ENCODE measurements at places on chromosomes 16 and 17. TPM values are rescaled to one million over a fixed set of nuclear protein-coding genes. Genes with fewer than 3 reads are reported as not detected.

DNA sequence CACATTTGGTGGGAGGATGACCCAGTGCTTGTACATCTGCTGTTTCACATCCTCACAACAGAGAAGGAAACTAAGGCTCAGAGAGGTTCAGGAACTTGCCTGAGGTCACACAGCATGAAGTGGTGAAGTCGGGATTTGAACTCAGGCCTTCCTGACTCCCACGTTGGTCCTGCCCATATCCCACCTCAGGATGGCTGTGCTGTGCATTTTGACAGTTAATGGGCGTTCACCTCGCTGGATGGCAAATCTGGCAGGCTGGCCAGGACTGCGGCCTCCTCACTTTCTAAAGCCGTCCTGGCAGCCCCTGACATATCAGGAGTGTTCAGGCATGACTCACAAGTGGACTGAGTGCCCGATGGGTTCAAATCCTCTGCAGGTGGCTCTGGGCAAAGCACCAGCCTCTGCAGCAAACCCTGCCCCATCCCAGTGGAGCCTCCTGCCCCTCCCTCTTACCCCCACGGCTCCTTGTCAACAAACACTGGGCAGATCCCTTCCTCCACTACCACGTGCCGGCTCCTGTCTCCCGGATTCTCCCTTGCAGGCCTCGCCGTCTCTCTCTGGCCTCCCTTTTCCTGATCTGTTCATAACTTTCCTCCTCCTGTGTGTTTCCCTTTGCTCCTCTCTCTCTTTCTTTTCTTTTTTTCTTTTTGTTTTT lies 29.2 kb downstream of the SOCS3 start:
- H3K36me3 ChIP-seq = no peaks in the 10 kb centered on the region
- peaks cover 26% of the 10 kb centered on the region for H3K4me1 ChIP-seq
- no peaks in the 10 kb centered on the region for H3K27me3 ChIP-seq
- peak; percentile 64 for DNase-seq

- no peaks in the 10 kb centered on the region for H3K36me3 ChIP-seq
- H3K4me3 ChIP-seq = no peak overlapping the region
- no peak for DNase-seq
- H3K27me3 ChIP-seq = peaks cover 15% of the 10 kb centered on the region
- H3K4me1 ChIP-seq = no peaks in the 10 kb centered on the region
Observed at GRCh38 chr17:40622509-40622928, 25.1 kb downstream of the SMARCE1 start.

DNA sequence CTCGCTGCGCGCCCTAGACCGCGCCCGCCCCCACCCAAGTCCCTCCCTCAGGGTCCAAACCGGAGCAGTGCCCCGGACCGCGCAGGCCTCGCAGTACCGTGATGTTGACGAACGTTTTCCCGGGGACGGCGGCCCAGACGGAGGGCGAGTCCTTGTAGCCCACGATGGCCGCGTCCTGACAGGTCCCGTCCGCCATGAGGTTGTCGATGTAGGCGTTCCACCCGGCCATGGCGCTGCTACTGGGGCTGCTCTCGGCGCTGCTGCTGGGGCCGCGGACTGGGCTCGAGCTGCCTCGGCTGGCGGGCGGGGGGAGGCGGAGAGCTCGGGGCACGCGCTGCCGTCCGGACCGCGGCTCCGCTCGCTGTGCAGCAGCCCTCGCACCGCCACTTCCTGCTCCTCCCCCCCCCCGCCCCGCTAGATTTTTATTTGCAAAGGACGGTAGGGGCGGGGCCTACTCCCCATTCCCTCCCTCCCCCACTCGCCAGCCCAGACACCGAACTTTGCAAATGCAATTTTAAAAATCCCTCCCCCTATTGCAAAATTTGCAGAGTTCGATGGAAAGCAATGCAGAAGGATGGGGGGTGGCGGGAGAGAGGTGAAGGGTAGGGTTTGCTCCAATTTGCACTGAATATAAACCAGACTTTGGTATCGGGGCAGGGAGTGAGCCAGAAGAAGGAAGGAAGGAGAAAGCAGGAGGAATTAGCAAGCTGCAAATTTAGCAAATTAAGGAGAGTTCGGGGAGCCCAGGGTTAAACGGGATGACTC lies at the start of gene PFN1:
Gene PFN1, minus strand, starts transcription at position 365 of the 765 bp plus-strand sequence. Its CDS starts 136 bp downstream, at position 229.
- H3K4me1 ChIP-seq = peaks cover 22% of the 10 kb centered on the region
- H3K27ac ChIP-seq = peak within 1 kb of the TSS; percentile 93
- H3K36me3 ChIP-seq = peaks cover 16% of the 10 kb centered on the region
- peak within 1 kb of the TSS; percentile 97 for H3K4me3 ChIP-seq

DNA sequence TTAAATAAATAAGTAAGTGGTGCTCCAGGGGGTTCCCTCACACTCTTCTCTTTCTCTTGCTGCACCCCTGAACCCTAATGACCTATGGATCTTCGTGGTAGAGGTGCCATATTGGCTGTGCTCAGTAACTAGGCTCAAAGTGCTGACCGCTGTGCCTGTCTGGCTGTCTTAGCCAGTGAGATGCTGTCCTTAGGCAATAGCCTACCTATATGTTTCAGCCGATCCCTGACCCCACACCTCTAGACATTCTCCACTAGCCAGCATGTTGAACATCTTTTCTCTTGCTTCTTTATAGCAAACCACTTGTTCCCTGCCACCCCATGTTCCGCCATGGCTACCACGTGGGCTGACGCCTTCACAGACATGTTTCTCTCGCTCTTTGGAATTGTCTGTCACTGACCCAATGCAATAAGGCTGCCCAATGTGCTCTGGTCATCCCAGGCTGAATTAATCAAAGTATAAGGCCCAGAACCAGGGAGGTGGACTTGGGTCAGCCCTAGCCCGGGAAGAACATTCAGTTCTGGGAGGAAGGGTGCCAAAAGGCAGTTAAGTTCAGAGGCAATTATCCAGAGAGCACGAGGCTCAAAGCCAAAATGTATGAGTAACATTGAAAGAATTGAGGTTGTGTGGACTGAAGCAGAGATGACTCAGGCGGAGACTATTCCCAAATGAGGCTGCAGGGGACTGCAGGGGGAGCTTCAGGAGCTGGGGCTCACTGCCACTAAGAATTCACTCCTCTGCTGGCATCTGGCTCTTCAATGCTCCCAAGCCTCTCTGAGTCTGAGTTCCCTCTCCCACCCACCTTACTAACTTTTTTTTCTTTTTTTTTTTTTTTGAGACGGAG lies 28.7 kb upstream of the TNRC6A start:
- H3K4me1 ChIP-seq = peaks cover 11% of the 10 kb centered on the region
- DNase-seq = peak; percentile 99
- no peak overlapping the region for H3K4me3 ChIP-seq
- peak overlapping the region; percentile 69 for H3K27ac ChIP-seq
- H3K27me3 ChIP-seq = no peaks in the 10 kb centered on the region

Gene CLEC18C
- under 0.01 TPM for total RNA-seq

Gene TNP2
- not detected for total RNA-seq

Gene CIAO2B
- 217 TPM for total RNA-seq

Gene SUMO2
- total RNA-seq = 122 TPM

Gene NEUROD2
- total RNA-seq = not detected

Measured in fibroblast of lung (primary cell).